ENCODE measurements at places on chromosomes 6 and 20.

GRCh38 chr6:129889580-129889979, 28.5 kb upstream of the TMEM244 start:
- DNase-seq = no peak

GRCh38 chr6:30344868-30345671, at the start of gene RPP21:
RPP21 (plus strand) TSS chr6:30345156; CDS start chr6:30345172, 16 bp downstream.
- DNase-seq = no peak

DNA sequence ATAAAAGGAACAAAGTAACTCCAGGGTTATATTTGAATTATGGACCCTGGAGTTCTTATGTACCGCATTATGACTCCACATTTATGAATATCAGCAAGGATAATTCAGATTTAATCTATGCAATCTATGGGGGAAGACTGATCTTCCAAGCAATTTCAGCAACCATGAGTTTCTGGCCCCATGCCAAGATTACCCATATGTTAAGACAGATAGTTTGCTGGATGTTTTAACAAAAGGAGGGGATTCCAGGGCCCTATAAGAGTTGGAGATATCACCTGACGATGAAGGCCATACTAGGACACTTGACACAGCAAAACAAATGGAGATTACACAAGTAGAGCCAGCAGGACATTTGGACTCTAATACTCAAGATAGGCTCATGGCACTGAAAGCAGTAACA, 45.9 kb upstream of the PLN start:
- DNase-seq = no peak

DNA sequence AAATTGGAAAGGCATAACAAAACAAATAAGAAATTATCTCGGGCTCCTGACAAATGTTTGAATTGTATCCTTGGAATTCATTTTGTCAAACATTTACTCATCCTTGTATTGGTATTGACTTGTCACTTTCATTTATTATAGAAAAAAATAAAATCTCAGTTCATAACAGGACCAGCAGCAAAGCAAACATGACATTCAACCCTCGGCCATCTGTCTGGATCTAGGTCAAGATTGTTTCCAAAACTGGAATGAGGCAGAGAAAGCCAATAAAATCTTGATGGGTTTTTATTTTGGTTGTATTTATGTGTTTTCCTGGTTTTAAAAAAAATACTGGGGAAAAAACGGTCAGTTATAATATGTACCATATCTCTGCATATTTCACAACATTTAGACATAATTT, 42.9 kb upstream of the FABP7 start:
- no peak for DNase-seq

DNA sequence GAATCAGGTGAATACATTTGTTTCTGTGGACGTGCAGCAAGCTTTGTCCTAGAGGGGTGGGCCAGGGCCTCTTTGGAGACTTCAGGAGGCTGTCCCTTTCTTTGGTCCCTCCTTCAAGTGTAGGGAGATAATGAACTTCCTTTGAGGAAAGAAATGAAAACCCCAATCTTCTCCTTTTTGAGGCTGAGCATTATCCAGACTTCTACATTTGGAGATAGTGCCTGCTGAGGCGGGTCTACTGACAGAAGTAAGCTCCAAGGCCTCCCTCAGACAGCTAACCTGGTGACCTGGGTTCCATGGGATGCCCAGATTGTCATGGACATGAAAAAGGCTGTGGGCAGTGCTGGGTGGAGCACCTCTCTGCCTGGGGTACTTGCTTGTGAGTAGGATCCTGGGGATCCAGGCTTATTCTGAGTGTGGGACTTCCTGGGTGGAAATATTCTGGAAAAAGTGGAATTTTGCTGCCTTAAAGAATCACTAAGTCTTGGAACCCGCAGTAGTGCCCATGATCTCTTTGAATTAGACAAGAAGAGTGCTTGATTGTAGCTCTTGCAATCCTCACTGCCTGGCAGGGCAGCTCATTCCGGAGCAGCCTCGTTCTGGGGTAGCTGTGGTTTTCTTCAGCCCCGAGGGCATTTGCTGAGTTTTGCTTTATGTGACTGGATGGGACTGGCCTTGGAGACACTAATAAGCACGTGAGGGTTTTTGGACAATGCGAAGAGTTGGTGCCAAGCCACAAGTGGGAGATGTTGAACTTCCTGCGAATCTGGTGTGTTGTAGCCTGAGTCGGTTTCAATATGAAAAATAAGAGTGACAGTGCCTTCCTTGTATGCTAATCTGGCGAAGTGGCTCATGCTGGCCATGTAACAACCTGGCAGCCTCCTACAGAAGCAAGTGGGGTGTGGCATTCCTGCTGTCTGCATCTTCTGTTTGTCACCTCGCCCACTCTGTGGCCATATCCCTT, 28.1 kb downstream of the SNRNP48 start:
- DNase-seq = no peak

DNA sequence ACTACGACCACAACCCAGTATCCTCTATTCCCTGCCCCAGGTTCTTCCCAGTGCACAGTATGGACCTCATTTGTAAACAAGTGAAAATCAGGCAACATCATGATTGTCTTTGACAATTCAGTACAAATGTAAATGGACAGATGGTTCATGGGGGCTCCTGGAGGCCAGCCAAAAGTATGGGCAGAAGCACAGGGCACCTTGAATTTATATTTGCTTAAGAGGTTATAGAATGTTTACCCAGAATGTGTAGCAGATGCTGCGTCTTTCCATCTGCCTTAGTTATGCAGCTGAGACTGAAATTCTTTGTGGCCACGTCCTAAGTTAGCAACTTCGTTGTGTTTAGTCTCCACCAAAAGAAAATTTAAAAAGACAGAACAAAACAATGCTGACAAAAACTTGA, 559.6 kb upstream of the NRSN1 start:
- DNase-seq = no peak

GRCh38 chr20:58277107-58277506, 32.4 kb upstream of the RAB22A start:
- DNase-seq = no peak

- DNase-seq = no peak
These were observed 26.6 kb upstream of the PI16 start for GRCh38 chr6:36927691-36928546.

DNA sequence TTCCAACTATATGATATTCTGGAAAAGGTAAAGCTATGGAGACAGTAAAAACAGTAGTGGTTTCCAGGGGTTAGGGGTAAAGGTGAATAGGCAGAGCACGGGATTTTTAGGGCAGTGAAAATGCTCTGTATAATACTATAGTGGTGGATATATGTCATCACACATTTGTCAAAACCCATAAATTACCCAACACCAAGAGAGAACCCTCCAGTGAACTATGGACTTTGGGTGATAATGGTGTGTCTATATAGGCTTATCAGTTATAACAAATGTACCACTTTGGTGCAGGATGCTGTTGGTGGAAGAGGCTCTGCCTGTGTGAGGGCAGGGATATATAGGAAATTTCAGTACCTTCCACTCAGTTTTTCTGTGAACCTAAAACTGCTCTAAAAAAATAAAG, 149.9 kb downstream of the GPX5 start:
- DNase-seq = no peak

DNA sequence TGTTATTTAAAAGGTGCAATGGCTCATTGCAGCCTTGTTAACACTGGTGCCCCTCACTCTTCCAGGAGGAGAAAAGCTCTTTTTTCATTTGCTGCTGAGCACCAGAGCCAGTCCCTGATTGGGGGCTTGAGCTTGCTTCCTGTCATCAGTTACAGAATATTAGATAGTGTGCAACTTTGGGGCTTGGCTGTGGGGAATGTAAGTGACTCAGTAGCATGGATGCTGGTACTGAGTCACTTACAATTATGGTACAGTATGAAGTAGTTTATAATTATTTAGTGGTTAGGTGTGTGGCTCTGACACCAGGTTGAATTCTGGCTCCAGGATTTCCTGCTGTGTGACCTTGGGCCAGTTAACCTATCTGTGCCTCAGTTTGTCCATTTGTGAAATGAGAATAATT, 37.6 kb downstream of the ANKS1A start:
- no peak for DNase-seq

DNA sequence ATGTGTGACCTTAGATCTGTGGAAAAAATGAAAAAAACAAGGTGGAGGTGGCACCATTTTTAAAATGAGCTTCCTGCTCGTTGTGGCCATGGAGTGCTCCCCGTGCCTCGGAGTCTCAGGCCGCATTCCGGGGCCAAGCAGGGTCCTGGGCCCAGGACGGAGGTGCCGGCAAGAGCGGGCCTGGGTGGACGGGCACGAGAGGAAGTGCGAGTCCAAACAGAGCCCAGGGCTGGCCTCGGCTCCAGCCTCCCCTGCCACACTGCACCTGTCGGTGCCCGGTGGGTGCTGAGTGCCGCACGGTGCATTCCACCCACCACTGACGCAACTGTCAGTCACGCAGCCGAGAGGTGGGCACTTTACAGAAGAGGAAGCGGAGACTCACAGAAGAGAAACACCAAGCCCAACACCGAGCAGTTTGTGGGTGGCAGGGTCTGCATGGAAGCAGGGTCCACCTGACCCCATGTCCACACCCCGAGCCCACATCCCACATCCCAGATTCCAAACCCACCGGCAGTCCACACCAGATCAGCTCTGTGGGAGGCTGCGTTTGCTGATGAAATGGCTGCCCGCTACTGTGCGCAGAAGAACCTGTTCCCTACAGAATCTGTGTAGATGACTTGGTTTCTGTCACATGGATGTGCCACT, 97.7 kb downstream of the PSMB1 start:
- no peak for DNase-seq

DNA sequence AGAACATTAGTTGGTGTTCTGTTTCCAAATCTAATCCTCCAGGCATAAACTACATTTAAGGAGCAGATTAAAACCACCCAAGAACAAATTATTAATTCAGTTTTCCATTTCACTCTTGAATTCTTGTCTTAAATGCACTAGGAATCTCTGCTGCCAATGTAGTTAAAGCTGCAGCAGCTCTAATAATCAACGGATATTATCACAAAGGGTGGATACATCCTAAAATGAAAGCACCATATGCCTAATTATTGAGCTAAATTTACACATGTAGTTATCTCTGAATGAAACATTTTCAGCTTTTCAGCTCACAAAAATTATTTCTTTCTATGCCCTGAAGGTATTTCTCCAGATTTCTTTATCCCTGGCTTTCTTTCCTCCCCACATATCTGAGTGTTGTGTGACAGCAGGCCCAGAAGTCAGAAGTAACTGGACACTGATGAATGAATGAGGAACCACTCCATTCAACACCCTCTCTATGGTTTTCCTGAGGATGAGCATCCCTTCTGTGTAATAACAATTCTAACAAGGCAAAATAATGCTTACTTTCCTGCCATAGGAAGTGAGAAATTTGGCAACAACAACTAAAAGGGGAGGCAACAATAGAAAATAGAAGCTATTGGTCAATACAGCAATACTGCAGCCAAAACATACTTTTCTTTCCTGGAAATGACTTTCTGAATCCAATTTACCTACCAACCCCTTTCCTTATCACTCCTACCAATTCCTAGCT, 14.9 kb downstream of the MAN1A1 start:
- no peak for DNase-seq

GRCh38 chr6:151417477-151417876, 26.1 kb upstream of the ZBTB2 start:
- no peak for DNase-seq

DNA sequence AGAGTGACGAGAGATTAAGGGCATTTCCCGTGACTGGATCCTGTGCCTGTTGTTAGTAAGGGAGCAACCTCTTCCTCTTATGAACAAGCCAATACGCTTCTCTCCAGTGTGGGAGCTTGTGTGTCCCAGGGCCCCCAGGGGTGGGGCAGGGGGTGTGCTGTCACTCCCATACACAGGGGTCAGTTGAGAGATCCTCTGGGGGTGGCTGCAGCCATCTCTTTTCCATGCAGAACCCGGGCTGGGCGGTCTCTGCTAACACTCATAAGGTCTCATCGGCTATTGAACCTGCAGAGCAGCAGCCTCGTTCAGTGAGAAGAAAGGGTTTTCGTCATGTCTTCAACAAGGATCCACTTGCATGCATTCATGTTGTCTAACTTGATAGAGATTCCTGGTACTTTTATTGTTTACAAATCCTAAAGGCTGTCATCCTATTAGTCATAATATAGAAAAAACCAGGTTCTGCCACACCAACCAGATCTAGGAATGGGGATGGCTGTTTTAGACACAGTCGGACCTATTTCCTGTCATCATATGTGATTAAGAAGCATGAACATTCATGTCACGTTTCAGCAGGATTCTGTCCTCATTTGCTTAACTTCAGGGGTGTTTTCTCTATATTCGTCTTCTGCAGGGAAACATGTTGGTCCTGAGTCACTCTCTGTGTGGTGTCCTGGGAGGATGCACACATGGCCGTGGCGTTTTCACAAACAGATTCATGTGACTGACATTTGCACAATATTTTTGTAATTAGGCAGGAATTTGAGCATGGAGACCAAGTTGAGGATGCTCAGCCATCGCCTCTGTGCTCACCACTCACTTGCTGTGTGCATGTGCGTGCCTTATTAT, 13.3 kb upstream of the THBS2 start:
- DNase-seq = no peak

DNA sequence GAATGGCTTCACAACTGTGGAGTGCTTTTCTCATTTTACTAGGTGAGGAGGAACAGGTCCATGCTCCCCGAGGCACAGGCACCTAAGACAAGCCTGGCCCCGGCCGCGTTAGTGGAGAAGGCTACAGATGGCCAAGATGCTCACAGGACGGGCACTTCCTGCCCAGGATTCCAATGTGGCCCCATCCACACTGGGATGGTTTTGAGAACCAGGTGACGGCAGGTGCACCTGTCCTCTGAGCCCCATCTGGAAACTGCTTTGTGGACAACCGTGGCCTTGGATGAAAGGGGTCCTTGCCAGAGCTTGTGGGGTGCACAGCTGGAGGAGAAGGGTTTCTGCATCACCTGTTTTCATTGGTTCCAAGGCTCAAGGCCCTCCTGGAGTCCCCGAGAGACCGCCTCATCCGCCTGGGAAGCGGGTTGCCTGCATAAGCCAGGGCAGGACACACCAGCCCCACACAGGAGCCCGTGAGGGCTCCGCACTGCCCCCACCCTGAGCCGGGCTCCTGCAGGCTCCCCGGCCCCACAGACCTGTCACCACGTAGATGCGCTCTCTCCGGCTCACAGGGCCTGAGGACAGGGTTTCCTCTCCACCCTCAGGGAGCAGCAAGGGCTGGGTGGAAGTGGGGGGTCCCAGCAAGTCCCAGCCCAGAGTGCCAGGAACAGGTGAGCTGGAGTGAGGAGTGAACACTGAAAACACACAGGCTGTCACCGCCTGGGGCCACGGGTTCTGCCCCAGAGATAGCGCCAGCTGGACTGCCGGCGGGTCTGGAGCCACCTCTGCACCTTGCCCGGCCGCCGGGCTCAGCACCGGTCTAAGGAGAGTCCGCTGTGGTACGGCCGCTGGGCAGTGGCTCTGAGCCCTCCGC, 18.3 kb downstream of the NTSR1 start:
- no peak for DNase-seq
